ENCODE measurements at places on chromosomes 11 and 22. TPM values are rescaled to one million over a fixed set of nuclear protein-coding genes. Genes with fewer than 3 reads are reported as not detected.

The CLCF1 gene
- total RNA-seq: 1.8 TPM

The MISFA gene
- 0.79 TPM for total RNA-seq

The PCF11 gene
- 41.0 TPM for total RNA-seq

The TSPAN18 gene
- total RNA-seq: not detected

The MRPL23 gene
- total RNA-seq: 125 TPM

The P4HA3 gene
- under 0.01 TPM for total RNA-seq

The OSBP2 gene
- total RNA-seq: 23.4 TPM

The CRYBB3 gene
- not detected for total RNA-seq

The LARGE2 gene
- 2.9 TPM for total RNA-seq

The FXYD6 gene
- not detected for total RNA-seq

The CDC45 gene
- 0.26 TPM for total RNA-seq

The HBG1 gene
- total RNA-seq: not detected

The KRTAP5-8 gene
- total RNA-seq: not detected

The SNRPD3 gene
- 147 TPM for total RNA-seq

The ZBED4 gene
- total RNA-seq: 14.0 TPM

The SYT8 gene
- 0.53 TPM for total RNA-seq

The CASP12 gene
- total RNA-seq: not detected

The APOA4 gene
- total RNA-seq: not detected

The PRAME gene
- total RNA-seq: not detected

The TMEM123 gene
- total RNA-seq: 172 TPM

The PYGM gene
- 0.26 TPM for total RNA-seq

The AIFM3 gene
- 2.8 TPM for total RNA-seq

The TMEM25 gene
- 14.7 TPM for total RNA-seq

The SHANK3 gene
- total RNA-seq: 0.90 TPM

The RAPSN gene
- total RNA-seq: 0.26 TPM

The OVOL1 gene
- total RNA-seq: 6.3 TPM

The PANX1 gene
- 60.3 TPM for total RNA-seq

The SVIP gene
- 7.4 TPM for total RNA-seq

The KCNJ5 gene
- 15.5 TPM for total RNA-seq

The CCDC88B gene
- 2.9 TPM for total RNA-seq

The NUP50 gene
- total RNA-seq: 74.2 TPM
